ENCODE measurements at places on chromosomes 12 and 14.

DNA sequence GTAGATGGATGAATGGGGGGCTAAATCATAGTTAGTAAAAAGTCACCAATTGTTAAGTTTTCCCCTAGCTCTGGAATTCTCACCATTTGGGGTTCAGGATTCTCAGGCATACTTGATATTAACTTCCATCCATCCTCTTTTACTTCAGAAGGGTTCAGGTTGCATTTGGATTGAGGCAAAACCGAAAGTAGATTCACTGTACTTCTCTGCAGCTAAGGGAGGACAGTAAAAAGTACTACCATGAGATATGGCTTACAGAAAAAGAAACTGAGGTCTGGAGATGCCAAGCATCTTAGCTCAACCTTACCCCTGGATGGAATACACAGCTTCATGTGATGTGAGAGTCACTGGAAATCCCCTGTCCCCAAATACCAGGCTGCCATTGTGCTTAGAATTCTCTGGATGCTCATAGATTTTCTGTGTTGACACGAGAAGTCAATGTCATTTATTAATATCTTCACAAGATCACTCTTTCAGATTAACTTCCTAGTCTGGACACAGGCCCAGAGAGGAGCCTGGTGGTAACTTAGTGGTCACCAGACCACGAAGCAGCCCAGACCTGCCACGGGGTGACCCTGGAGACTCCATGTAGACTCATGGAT lies 87.1 kb downstream of the SSPN start:
- no peak for DNase-seq

DNA sequence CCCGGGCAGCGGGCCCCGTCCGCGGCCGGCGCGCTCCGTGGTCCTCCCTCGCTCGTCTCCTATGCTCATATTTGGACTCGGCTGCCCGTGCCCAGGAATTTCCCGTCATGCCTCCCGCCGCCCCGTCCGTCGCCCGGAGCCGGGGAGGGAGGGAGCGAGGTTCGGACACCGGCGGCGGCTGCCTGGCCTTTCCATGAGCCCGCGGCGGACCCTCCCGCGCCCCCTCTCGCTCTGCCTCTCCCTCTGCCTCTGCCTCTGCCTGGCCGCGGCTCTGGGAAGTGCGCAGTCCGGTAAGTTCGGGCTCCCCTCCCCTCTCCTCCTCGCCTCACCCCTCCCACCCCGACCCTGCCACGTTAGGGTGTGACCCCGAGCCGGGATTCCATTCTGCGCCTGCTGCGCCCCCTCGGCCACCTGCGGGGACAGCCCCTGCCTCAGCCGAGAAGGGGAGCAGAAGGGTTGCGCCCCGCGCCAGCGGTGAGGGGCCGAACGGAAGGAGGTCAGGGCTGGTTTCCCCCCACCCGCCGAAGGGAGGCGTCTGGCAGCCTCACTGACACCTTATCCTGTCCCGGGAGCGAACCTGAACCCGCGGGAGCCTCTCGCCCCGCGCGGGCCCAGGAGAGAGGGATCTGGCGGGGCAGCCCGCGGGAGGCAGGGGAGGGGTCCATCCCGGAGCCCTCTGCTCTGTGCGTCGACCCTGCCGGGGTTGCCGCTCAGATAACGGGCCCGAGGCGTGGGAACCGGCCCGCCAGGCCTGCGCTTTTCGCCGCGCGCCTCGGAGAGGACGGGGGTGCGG lies at the start of gene MSRB3:
MSRB3 (plus strand) TSS at position 108 of the 793 bp plus-strand sequence. CDS start 29,897 bp downstream, outside the sequence.
- peak; percentile 85 for DNase-seq

DNA sequence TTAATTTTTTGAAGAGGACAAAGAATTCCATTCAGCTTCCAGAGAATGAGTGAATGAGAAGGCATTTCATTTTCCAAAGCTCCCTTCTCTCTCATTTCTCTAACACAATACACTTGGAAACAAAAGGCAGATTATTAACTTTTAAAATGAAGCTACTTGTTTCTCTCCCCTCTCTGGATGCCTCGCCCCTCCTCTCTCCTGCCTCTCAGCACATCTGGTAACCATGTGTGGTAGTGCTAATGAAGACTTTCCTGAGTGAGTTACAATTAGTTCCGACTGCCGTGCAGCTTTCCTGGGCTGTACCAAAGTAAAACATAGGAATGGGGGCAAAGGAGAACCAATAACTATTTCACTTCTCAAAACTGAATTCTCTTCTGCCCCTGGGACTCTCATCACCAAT lies 84.7 kb upstream of the SOX5 start:
- DNase-seq = no peak

- DNase-seq = peak; percentile 44
Observed at GRCh38 chr12:131939007-131939406, 9.9 kb downstream of the PUS1 start.

GRCh38 chr12:66063916-66064315 lies 66.6 kb downstream of the LLPH start:
- no peak for DNase-seq

GRCh38 chr12:32155041-32155440 lies 48.4 kb downstream of the BICD1 start:
- no peak for DNase-seq

DNA sequence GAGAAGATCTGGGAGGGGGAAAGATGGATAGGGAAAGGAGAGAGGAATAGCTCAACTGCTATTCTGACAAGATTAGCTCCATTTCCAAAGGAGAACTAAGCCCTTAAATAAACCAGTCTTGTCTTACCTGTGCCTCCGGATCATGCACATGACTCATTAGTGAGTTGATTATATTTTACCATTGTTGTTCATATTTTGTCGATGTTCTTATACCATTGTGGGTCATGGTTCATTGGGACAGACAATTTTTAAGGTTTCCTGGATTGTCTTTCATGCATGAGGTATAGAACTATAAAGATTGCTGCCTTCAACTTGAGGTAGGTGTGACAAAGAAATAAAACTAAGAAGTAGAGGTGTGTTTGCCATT lies 243.0 kb upstream of the ATP2B1 start:
- DNase-seq = no peak

DNA sequence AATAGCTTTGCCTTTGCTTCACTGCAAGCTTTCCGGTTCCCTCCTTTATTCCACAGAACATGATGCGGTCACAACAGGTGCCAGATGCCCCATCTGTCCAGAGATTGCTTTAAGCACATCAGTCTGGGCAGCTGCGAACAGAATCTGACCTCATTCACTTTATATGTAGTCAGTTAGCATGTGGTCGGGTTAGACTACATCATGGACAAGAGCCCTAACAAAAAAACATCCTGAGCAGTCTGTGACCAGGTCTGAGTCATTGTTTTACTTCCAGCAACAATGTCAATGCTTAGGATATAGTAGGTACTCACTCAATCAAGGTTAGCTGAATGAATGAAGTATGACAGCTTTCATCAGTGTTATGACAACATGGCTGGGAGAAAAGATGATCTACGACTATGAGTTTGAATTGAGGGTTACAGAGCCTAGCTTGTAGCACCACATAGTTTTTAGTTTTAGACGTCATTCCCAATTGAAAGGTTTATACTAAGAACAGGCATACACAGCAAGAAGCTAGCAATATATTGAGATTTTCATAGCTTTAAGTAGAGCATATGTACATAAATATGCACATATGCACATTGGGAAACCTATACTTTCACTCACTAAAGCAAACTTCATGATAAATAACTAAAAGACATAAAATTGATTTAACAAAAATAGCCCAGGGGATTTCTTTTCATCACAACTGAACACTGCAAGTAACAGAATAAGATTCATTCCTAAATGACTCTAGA lies 64.2 kb upstream of the TMCC3 start:
- DNase-seq = no peak

DNA sequence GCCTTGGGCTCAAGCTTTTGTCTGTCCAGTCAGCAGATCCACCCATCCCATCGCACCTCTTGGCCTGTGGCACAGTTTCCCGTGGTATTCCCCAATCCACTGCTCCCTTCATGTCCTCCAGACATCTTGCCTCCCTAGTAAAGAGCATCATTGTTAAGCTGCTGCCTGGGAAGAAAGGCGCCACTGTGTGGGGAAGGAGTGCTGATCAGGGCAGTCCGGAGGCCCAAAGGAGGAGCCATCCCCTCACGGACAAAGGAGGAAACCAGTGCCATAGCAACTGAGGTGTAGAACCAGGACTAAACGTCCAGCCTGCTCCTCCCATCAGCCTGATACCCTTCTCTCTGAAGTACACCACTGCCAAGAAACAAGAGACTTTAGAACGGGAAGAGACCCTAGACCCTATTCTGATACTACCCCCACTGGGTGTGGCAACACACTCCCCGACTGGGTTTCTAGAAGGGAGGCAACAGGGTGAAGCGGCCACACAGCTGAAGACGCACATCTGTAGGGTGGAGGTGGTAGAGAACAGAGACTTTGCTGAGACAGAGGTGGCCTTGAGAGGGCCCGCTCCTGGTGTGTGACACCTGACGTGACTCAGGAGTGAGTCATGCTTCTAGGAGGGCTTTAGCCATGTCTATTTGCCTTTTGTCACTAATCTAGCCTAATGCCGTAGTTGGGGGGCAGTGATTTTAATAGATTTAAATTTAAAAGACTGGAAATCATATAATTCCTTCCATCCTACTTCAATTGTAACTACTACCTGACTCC lies 185.0 kb downstream of the DPF3 start:
- DNase-seq = no peak

- no peak for DNase-seq
Observed at GRCh38 chr12:77003246-77003645, 62.1 kb downstream of the E2F7 start.

DNA sequence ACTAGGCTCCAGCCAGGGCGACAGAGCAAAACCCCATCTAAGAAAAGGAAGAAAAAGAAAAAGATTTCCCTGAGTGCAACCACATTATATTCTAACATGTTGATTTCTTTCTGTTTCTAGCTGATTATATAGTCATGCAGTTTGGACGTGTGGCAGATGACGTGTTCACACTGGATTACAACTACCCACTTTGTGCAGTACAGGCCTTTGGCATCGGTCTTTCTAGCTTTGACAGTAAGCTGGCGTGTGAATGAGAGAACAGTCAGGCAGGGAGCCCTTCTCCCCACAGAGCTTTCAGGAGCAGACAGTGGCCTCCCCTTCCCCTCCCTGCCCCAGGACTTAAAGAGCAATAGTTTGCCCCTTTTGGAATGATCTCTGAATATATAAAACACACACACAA lies 20.0 kb upstream of the TEAD4 start:
- no peak for DNase-seq

DNA sequence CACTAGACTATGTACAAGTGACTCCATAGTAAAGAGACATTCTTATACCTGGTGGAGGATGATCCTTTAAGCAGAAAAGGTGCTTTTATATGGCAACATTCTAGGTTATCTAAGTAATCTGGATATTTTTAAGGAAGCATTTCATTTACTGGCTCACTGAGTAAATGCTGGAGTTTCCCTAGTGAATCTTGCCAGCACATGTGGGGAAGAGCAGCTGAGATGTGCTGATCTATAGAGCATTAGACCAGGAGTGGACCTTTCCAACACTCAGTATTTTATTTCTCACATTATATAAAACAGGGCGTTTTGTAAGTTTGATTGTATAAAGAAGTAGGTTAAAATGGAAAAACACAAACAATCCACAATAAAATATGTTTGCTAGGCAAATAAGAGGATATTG lies 478.5 kb downstream of the ATP23 start:
- no peak for DNase-seq

DNA sequence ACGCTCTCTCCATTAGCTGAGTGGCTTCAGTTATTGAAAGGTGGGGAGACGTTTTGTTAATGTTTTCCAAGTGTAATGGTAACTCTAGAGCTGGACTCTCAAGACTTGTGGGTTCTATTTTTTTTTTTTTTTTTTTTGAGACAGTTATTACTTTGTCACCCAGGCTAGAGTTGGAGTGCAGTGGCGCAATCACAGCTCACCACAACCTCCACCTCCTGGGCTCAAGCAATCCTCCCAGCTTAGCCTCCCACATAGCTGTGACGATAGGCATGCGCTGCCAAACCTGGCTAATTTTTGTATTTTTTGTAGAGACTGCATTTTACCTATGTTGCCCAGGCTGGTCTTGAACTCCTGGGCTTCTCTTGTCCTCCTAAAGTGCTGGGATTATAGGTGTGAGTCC lies 26.2 kb downstream of the ATF1 start:
- no peak for DNase-seq

DNA sequence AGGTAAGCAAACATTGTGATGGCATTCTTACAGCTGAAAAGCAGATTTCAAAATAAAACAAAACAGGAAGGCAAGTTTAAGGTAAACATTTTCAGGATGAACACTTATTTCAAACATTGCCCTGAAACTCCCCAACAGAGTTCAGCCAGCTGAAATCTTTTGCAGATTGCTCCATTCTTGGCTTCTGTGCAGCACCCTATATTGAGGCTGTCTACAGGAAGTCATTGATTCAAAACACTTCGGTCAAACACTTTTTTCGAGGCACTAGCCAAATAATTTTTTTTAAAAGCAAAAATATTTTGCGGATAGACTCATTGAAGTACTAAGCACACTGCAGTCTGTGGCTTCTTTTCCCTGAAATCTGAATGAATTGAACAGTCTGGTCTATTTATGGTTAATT lies 318.1 kb upstream of the PDE3A start:
- DNase-seq = no peak

GRCh38 chr12:21221072-21221471 lies 90.1 kb downstream of the SLCO1B1 start:
- no peak for DNase-seq

DNA sequence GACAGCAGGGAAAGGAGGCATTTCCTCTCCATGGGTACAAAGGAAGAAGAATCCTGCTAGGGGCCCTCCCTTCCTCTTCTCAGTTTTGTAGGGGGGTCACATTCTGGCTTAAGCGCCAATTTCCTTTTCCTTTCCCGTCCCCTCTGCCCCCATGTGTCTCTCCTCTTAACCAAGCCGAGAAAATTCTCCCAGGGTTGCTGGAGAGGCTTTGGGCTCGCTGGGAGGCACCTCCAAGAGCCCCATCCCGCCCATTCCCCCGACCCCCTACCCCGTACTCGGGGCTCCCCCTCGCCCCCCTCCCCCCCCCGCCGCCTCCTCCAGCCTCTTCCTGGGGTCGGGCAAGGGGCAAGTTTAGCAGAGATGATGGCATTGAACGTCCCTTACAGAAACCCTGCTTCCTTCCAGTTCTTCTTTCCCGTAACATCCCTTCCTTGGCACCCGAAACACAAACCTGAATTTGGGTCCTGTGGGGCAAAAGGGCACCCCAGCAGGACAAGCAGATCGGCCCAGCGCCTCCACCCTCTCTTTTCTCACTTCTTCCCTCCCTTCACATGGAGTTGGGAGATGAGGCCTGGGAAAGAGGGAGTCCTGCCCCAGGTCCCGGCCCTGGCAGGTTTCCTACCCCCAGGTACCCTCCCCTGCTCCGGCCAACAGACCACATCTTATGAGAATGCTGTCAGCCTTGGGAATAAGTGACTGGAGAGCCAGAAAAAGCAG lies 13.7 kb downstream of the PLEKHG6 start:
- no peak for DNase-seq

GRCh38 chr14:104436047-104436591 lies 143.4 kb upstream of the C14orf180 start:
- DNase-seq = peak; percentile 72

DNA sequence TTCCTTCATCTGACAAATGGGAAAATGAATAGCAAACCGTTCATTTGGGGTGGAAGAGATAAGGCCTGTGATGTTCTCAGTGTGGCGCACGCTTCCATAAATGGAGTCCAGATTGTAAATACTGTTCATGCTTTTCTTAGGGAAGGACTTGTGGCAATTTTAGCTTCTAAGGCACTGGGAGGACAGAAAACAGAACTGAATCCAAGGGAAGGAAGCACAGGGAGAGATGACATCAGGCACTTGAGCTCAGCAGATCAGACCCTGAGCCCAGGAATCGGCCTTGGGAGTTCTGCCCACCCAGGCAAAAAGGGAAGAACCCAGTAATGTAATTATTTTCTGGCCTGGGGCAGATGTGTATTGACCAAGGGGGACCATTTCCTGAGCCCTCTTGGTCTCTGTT lies 7.2 kb upstream of the SH2B3 start:
- DNase-seq = no peak

GRCh38 chr14:85223667-85224066 lies 306.3 kb upstream of the FLRT2 start:
- no peak for DNase-seq

GRCh38 chr14:68943107-68943506 lies 36.0 kb downstream of the ACTN1 start:
- DNase-seq = no peak

Measured in sciatic nerve (tissue), 2 donors.